Right ventricle myocardium superior (tissue), 1 donor: ENCODE measurements at places on chromosomes 13 and 19. TPM values are rescaled to one million over a fixed set of nuclear protein-coding genes. Genes with fewer than 3 reads are reported as not detected.

FGF21 gene
- not detected for total RNA-seq

- DNase-seq, result no peak
These were observed 88.6 kb downstream of the UBL3 start for GRCh38 chr13:29761815-29762214.

- no peak for DNase-seq
These were observed 3.0 kb downstream of the ENOX1 start for GRCh38 chr13:43783820-43784219.

CGB1 gene
- not detected for total RNA-seq

RFPL4AL1 gene
- total RNA-seq, result not detected

DNA sequence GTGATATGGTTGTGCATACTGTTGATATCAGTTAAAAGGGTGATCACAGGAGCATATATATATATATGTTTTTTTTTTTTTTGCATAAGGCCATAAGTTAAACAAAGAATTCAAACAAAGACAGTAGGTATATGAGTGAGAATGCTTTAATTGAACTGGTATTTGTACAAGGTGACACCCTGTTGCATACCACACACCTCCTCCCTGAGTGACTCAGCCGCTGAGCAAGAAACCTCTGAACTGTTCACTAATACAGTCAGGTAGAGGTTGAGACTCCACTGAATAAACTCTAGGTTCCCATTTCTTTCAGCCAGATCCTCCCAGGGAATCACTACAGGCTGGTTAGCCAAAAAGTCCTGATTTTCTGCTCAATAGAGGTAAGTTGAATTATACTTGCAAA, at the start of gene SCEL:
TSS of gene SCEL (plus strand) at position 259 of the 400 bp plus-strand sequence. CDS start 20,170 bp downstream, outside the sequence.
- no peak for DNase-seq

KLK1 gene
- not detected for total RNA-seq

GRCh38 chr13:52411629-52412028, 5.7 kb upstream of the THSD1 start:
- DNase-seq, result no peak

DNA sequence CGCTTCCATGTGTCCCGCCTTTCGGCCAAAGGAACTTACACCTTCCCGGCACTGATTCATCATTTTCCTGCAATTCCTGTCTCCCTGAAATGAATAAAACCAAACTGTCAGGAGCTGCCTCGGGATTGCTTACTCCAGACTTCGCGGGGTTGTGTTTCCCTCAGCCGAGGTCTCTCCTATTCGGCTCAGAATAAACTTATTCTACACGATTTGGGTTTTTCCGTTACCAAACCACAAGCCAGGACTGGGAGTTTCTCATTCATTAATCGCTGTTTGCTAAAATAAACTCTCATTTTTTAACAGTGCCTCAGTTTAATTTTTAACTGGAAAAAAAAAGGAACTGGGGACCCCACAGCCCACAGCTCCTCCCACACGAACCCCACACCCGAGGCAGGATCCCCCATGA, 667 bp downstream of the ZNF878 start:
- no peak for DNase-seq

NAPSA gene
- total RNA-seq, result 0.40 TPM

- DNase-seq, result peak; percentile 61
These were observed 14.1 kb downstream of the KLF2 start for GRCh38 chr19:16338470-16339360.

GRCh38 chr13:97001636-97002035, 7.4 kb upstream of the OXGR1 start:
- no peak for DNase-seq

DIRAS1 gene
- 216 TPM for total RNA-seq

DNA sequence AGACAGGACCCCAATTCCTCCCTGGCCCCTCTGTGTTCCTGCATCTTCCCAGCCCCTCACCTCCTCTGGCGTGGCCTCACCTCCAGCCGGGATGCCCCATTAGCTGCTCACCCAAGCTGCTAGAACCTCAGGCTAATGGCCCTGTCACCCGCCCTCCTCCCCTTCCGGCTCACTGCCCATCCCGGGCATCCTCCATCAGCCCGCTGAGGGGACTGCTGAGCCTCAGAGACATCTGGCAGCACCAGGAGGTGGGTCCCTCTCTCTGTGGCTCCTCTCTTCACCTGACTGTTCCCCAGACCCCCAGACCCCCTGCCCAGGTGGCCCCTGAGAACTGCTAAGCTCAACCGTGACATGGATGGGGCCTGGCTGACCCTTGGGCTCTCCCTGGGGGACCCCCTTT, 2.9 kb downstream of the FFAR1 start:
- no peak for DNase-seq

DNA sequence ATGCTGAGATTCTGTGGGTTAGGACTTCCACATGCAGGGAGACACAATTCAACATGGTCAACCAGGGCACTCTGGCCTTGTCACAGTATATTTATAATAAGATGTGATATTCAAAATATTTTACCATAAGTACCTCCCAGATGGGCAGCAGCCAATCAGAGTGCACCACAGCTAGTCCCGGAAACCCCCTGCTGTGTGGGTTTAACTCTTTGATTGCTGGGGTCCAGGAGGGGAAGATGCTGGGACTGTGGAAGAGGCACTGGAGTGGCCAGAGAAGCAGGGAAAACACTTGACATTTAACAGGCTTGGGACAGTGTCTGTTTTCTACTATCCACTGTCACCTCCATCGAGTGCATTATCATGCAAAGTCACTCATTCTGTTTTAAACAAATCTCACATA, 99.0 kb downstream of the MBNL2 start:
- no peak for DNase-seq

DNA sequence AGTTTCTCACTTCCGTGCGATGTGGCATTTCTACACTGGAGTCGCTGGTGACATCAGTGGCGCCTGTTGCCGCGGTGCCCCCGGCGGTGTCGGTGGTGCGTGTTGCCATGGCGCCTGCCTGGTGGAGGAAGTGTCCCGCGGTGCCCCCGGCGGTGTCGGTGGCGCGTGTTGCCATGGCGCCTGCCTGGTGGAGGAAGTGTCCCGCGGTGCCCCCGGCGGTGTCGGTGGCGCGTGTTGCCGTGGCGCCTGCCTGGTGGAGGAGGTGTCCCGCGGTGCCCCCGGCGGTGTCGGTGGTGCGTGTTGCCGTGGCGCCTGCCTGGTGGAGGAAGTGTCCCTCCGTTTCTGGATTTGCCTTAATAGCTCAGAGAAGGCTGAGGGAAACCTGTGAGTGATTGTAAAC, 127.6 kb downstream of the KDM4B start:
- no peak for DNase-seq

KCNRG gene
- 0.32 TPM for total RNA-seq

TNFSF9 gene
- 0.51 TPM for total RNA-seq

- no peak for DNase-seq
These were observed 4.5 kb downstream of the ZNF787 start for GRCh38 chr19:56116606-56117005.

ZNF582 gene
- total RNA-seq, result 3.8 TPM

- no peak for DNase-seq
These were observed 117.2 kb downstream of the MIPEP start for GRCh38 chr13:23771956-23772355.

GRCh38 chr13:43132911-43133310, 109.5 kb downstream of the DNAJC15 start:
- no peak for DNase-seq

SPTBN4 gene
- 4.5 TPM for total RNA-seq

- DNase-seq, result no peak
These were observed 352.5 kb upstream of the PCDH20 start for GRCh38 chr13:61768175-61768574.

DNA sequence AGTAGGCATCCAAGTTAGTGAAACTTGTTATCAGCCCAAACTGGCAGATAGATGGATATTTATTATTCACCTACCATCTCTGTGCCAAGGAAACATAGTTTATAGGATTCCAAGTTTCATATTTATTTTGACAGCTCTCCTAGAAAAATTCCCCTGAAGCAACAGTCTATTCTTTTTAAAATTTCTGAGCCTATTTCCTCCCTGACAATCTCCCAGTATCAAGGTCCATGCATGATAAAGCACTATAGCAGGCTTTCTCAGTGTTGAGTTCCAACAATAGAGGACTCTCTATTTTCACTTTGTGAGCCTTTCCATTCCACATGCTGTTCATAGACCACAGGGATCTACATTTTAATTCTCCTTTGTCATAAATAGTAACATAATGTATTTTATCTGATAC, 312.6 kb downstream of the SLITRK6 start:
- no peak for DNase-seq

SYNGR4 gene
- not detected for total RNA-seq

- DNase-seq, result no peak
These were observed 38.0 kb downstream of the PHF11 start for GRCh38 chr13:49533591-49534269.

DNA sequence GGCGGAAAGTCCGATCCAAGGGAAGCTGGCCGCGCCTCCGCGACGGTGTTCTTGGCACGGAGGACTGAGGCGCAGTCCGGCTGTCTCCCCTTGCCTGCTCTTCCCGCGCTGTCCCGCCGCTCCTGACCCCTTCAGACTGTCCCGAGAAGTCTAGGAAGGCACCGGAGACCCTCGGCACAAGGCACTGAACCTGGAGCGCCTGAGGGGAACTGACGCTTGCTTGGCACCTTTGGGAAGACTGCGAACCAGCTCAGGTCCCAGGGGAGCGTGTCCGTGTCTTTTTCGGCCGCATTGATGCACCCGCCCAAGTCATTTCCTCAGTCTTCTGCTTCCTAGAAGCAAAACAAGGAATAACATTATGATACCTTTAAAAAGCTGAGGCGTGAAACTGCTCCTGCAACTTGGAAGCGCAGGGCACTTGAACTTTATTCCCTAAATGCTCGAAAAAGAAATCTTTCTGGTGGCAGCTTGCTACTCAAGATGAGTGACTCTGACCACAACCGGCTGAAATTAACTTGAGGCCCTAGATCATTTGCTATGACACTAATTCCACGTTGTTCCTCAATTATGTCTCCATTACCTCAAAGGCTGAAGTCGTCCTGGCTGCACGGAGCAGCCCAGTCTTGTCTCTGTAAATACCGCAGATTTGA, 735 bp upstream of the FLT1 start:
- DNase-seq, result peak; percentile 74

NMRK2 gene
- total RNA-seq, result 589 TPM

ACP7 gene
- not detected for total RNA-seq

PRRG2 gene
- total RNA-seq, result 0.70 TPM

GRCh38 chr19:35903550-35904179, 1.3 kb downstream of the HCST start:
- DNase-seq, result peak; percentile 84

GRCh38 chr19:1705367-1705766, 47.9 kb upstream of the ONECUT3 start:
- DNase-seq, result no peak

GRCh38 chr13:94178625-94179244, 300.7 kb downstream of the DCT start:
- DNase-seq, result no peak

ADAMTS10 gene
- 9.1 TPM for total RNA-seq

DNA sequence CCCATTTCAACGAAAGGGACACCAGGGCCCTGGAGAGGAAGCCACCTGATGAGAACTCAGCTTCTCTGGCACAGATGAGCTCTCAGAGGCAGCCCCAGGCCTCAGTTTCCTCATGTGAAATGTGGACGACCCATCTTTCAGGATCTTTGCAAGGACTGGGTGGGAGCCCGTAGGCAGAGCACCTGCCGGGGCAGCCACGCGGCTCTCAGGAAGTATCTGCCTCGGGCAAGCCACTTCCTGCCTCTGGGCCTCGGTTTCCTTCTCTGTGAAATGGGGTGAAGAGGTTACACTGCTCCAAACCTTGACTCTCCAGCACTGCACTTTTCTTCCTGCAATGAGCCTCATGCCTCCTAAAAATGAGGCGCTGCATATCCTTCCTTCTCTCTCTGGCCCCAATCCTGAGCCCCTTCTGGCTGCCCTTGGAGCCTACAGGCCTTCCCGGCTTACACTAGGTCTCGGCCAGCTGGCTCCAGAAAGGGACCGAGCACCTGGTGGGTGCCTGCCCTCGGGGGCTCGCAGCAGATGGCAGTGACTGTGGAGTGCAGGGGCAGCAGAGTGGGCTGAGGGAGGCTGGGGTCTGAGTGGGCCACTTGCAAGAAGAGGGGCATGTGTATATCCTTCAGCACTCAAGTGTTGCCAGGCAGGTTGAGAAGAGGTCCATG, 3.5 kb downstream of the SSBP4 start:
- no peak for DNase-seq

GRCh38 chr19:16074488-16075365, 1.6 kb upstream of the TPM4 start:
- no peak for DNase-seq

GRCh38 chr13:41577436-41577835, 120.1 kb downstream of the RGCC start:
- DNase-seq, result peak; percentile 51

- DNase-seq, result peak; percentile 46
These were observed 46.8 kb downstream of the TEX26 start for GRCh38 chr13:30978981-30979956.

NDFIP2 gene
- total RNA-seq, result 33.9 TPM

- peak; percentile 71 for DNase-seq
These were observed at the start of gene EML2 for GRCh38 chr19:45638930-45639729. EML2 (minus strand) TSS chr19:45639397; CDS start chr19:45639376, 21 bp downstream.

DNA sequence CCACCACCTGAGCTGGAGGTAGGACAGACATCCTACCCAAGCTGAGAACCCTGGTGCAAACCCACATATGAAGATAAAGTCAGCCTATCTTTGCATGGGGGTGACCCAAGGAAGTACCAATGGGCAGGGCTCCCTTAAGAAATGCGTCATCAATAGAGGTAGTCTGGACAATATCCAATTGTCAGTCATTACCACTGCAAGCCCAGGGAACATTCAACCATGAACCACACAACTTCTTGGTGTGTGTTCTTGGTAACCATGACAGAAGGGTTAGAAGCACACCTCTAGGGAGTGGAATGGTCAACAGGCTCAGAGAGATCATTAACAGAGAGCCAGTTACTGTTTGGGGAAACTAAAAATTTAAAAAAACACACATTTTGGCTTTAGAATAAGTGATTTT, 34.7 kb upstream of the DOCK9 start:
- no peak for DNase-seq

GRCh38 chr13:71864094-71864985, 2.7 kb downstream of the DACH1 start:
- DNase-seq, result peak; percentile 71

- DNase-seq, result no peak
These were observed 22.2 kb downstream of the AP2S1 start for GRCh38 chr19:46828484-46828883.

GRCh38 chr13:30493658-30494381, 28.1 kb upstream of the HMGB1 start:
- DNase-seq, result no peak
